Cortex of kidney (tissue), 1 donor: ENCODE measurements at places on chromosomes 2 and 18.

- DNase-seq, result no peak
These were observed 277.9 kb downstream of the GULP1 start for GRCh38 chr2:188569431-188570165.

DNA sequence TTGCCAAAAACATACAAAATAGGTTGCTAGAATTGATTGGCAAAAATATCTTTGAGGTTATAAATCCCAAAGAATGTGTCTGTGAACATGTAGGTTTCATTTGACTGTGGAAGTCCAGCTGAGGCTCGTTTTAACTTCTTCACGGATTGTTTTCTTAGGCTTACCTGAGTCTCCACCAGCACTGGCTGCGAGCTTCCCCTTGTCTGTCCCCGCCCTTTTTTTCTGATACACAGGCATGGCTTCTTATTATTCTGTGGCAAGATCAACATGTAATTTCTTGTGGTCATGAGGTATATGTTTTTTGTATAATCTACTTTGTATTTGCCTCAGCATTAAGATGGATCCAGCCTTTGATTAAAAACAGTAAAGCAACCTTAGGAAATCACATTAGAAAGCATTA is 7.2 kb upstream of the SLC40A1 start:
- DNase-seq, result no peak

DNA sequence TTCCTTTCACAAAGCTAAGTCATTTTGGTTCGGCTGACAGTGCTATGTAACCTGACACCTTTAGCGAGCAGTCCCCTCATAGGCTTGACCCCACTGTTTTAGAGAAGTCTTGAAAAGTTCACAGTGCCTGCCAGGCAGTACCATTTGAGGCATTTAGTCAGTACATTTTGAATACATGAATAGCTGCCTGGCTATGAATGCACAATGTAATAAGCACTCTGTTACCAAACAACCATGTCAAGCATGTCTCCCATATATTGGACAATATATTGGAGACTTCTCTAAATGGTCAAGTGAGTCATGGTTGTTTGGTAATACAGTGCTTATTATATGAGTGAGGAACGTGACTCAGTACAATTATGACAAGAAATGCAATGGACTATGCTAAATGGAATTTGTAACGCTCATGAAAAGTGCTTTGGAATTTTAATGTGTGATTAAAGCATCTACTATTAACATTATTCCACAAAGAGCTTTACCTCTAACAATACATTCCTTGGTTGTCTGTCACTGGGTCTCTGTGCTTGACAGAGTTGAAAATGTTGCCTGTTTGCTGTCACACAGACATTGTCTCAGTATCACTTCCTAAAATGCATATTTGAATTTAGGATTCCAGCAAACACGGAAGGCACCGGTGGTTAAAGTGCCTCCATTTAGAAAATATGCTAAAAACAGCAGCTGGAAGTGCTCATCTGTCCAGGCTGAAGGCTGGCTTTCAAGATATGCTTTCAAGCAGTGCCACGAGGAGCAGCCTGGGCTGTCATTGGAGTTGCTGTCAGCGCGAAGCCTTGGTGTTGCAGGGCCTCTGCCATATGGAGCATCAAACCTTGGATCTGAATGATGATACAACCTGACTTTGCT is 458.6 kb downstream of the FBXO15 start:
- DNase-seq, result no peak

- no peak for DNase-seq
These were observed 94.5 kb upstream of the LYPD6 start for GRCh38 chr2:149235816-149236375.

- no peak for DNase-seq
These were observed at the start of gene MC4R for GRCh38 chr18:60372596-60372995. Gene MC4R (minus strand): TSS chr18:60372775. CDS start chr18:60372349, 426 bp downstream.

DNA sequence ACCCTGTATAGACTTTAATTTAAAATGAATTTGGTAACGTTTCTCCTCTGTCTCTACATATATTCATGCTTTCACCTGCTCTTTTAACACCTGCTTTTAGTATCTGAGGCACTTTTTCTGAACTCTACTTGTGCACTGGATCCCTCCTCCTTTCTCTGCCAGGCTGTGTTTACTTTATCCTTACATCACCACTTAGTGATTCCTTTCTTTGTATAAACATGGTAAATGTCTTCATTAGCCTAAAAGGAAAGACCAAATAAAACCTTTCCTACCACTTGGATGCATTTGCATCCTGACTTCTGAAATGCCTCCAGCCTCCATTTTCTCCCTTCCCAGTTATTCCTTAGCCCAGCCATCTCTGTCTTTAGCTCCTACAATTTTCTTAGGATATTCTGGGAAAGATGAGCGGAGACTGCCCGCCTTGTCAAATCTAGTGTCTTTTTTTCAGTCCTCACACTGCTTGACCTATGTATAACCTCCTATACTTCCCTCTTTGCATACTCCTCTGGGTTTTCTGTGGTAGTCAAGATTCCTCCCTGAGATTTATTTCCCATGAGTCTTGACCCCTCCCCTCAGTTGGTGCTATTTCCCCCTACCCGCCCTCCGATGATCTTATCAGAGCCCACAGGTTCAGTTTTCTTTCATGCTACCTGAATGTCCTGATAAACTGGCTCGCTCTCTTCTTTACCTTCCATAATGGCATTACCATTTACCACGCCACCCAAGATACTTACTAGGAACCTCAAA is 44.8 kb downstream of the REL start:
- DNase-seq, result no peak

DNA sequence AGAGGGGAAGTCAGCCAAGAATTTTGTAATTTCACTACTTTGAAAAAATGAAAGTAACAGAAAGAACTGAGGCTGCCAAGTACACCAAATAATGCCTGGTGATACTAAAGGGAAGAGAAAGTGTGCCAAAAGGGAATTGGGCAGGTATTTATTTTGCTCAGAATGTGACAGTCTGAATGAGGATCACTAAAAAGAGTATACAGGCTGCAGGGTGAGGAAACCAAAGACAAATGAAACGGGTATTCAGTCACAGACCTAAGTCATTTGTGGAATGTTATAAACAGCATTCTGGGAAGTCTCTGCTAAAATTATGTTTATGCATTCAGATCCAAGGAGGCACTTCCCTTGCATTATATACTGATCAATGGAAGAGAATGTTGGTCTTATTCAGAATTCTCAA is 418.6 kb upstream of the SLC39A10 start:
- DNase-seq, result no peak

GRCh38 chr2:200353874-200354273 is 47.4 kb downstream of the SPATS2L start:
- no peak for DNase-seq

GRCh38 chr18:9825571-9826073 is 60.2 kb upstream of the TXNDC2 start:
- no peak for DNase-seq

GRCh38 chr18:70523792-70524182 is 234.9 kb downstream of the SOCS6 start:
- no peak for DNase-seq

DNA sequence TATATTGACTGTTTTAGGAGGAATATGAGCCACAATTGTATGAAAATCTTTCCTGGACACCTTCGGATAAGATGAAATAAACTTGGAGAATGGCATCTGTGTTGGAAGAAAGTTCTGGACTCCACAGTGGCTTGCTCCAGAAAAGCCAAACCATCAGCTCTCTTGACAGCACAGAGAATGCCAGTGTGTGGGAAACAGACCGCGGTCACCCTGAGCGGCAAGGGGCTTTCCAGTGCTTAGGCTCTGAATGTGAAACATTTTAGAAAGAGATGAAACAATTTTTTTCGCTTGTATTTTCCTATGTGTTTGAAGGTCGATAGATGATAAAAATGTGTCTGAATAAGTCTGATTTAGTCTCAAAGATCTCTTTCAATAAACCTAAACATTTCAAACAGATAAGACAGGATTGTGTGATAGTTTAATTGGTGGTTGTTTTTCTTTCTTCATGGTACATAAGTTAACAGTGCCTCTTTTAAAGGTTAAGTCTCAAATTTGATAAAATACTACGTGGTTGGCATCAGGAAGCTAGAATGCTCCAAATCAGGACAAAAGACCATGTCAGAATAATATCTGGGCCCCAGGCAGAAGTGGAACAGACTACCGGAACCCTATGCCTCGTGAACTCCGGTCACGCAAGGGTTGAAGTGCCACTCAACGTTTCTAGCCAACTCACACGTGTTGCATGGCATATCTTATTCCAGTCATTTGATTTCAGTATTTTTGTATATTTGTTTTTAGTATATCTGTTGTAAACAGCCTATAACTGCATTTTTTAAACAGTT is 28.9 kb downstream of the PTGR3 start:
- no peak for DNase-seq

DNA sequence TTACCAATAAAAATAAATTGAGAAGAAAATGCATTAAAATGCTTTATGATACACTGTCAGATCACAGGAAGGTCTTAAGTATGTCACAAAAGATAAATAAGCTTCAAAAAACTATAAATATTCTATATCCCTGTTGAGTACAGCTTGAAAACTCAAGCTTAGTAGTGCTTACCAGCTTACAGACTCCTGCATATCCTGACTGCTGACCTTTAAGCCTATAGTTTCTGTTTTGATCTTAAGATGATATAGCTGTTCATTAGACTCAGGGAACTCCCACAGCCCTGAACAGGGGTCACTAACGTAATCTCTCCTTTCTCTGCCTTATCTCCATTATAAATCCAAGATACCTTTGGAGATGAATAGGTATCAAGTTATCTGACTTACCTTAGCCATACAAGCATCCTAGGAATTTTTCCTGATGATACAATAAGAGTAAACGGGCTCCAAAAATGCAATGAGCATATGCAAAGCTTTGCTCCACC is 93.7 kb upstream of the RBBP8 start:
- DNase-seq, result no peak

GRCh38 chr2:20439193-20439475 is 7.7 kb upstream of the RHOB start:
- no peak for DNase-seq

DNA sequence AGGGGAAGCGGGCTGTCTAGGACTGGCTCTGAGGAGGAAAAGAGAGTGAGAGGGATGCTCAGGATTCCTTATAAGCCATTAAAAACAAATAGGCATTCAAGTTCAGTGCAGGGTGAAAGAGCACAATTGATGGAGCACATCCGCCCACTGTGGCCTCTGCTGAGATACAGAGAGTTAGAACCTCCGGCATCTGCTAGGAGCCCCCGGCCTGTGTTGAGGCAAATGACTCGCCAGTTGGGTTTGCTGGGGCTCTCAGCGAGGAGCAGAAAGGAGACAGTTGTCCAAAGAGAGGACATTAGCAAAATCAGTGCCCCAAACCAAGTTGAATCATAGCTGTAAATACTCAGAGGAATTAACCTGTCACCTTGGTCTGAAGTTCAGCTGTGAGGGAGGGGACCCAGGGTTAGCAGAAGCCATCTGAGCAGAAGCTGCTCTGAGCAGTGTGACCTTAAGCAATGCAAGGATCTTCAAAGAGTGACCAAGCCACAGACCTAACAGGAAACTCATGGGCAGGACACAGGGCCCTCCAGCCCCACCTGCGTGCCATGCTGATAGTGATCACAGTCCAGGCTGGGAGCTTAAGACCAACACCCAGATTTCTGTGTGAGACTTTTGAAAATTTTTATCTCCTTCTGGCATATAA is 23.3 kb upstream of the IL18RAP start:
- no peak for DNase-seq

DNA sequence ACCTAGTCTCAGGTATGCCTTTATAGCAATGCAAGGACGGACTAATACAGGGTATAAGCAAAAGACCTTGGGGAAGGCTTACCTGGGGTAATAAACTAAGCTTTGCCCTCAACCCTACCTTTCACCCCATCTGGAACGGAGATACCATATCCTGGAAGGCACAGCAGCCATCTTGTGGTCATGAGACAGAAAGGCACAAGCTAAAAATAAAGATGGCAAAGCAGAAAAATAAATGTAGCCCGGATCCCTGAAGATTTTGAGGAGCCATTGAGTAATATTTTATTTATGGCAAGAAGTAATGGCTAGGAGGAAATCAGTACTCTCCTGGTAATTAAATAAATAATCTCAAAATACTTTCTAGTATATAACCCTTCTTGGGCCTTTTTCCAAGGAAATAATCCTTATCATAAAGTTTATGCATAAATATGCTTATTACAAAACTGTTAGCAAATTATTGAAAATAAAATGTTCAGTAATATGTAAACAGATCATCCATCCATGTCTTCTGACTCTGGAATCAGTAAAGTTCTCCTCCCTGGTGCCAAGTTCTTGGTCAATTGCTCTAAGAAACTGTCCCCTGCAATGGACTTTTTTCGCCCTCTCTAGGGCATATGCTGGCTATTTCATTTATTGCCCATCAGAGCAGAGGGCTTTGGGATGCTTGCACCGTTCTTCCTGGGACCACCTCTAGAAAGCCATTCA is 198.7 kb downstream of the SPP2 start:
- DNase-seq, result no peak

- DNase-seq, result no peak
These were observed 56.1 kb downstream of the MSH2 start for GRCh38 chr2:47459021-47459420.

DNA sequence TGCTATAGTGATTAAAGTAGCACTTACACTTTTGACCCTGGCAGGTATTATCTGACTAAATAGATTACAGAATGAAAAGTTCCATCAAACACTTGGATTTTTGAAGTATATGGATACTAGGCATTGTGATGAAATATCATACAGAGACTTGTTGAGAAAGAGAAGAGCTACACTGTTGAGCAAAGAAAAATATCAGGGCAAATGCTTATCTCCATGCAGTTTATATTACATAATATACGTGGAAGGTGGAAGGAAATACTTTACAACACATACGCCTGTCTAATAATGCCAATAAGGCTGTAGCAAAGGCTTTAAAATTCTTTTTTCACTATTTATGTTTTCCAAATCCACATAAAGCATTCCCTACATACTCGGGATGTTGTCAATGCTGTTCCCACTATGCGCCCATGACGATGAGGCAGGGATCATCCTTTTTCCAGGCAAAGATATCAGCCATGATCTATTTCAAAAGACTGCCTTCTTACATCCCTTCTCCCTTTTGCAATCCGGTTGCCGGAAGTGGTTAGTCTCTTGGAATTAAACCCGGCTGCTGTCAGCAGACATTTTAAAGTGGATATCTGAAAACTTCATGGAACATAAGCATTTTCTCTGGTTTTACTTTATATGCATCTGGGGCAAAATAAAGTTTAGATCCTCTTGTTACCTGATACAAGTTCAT is 92.6 kb upstream of the ITGA4 start:
- DNase-seq, result no peak

GRCh38 chr18:48216639-48217257 is 192.4 kb downstream of the ZBTB7C start:
- DNase-seq, result no peak

- no peak for DNase-seq
These were observed 11.2 kb upstream of the MATN3 start for GRCh38 chr2:20023688-20024087.

DNA sequence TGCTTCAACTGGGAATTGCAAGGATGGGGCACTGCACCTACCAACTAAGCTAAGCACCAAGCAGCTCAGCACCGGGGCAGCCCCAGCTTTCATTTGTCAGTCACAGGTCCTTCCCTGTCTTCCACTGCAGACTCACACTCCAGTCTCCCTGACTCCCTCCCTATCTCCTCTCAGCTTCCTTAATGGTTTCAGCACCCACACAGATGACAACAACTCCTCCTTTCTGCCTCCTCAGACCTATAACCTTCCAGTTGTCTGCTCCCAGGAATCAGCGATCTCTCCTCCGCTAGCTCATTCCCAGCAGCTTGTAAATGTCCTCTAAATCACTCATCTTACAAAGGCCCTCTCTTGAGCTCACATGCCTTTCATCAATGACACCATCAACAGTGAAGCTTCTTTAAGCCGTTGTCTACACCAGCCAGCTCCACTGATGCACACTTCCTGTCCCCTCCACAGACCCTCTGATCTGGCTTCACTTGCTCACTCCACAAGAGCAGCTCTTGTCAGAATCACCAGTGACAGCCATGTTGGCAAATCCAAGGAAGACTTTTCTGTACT is 32.1 kb downstream of the CLASP1 start:
- DNase-seq, result no peak
